ENCODE measurements at places on chromosomes 3 and 15. TPM values are rescaled to one million over a fixed set of nuclear protein-coding genes. Genes with fewer than 3 reads are reported as not detected.

The PRKAR2A gene
- total RNA-seq: 25.4 TPM

The TMEM158 gene
- 35.7 TPM for total RNA-seq

The ZFYVE19 gene
- total RNA-seq: 20.1 TPM

The MYL3 gene
- not detected for total RNA-seq

The GLDN gene
- total RNA-seq: 75.1 TPM
